ENCODE measurements at places on chromosomes 13 and 19.
A peak's percentile ranks its signal among the peaks of the same experiment; 100 is the strongest.

- DNase-seq, result no peak
These were observed 14.5 kb downstream of the IPO5 start for GRCh38 chr13:97967948-97968347.

DNA sequence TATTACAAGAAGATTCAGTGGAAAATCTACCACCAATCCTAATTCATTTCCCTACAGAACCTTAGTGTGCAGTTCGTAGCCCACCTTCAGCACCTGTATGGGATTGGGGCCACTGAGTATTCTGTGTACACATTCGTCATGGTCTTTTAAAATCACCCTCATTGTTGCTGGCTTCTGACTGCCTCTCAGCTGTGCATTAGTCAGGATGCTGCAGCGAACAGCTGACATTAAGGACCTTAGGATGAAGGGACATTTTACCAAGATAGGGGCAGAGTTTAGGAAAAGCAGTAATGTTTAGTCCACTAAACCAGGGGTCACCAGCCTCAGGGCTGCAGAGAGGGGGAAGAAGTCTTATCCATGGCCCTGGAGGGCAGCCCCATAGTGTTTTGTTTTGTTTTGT lies 176.5 kb downstream of the COL4A1 start:
- DNase-seq, result no peak

GRCh38 chr13:29674532-29674931 lies 79.0 kb upstream of the SLC7A1 start:
- no peak for DNase-seq

- DNase-seq, result no peak
These were observed 1305.2 kb upstream of the PCDH9 start for GRCh38 chr13:68535329-68535728.

DNA sequence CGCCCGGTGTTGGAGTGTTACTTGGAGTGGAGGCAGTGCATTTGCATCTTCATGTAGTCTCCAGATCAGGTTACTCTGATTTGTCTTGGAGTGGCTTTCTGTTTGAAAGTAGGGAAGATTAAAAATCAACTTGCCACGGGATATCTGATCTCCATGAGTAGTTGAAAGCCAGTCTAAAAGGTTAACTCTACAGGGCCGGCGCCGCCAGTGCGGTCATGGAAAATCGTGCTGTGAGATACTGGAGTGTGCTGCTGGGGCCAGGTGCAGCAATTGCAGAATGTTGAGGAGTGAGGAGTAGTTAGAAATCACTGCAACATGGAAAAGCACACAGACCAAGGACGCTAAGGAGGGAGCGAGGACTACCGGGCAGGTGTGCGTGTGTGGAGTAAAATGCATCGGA lies 175.0 kb downstream of the STK24 start:
- DNase-seq, result no peak

DNA sequence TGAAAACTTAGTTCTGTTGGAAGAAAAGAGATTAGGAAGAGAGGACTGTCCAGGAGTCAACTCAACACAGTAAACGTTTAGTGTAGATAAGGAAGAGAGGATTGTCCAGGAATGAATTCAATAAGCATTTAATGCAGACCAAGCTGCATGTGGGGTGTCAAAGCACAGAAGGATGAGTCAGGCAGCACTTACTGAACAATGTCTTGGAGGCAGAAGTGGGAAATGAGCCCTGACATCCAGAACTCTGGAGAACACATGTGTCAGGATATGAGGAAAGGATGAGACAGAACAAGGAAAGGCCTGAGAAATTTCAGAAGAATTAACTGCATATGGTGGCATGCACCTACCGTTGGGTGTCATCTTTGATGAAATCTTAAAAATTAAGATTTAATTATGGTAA lies 429.2 kb upstream of the HTR2A start:
- no peak for DNase-seq

GRCh38 chr13:59793107-59793506 lies 370.6 kb downstream of the DIAPH3 start:
- DNase-seq, result no peak

DNA sequence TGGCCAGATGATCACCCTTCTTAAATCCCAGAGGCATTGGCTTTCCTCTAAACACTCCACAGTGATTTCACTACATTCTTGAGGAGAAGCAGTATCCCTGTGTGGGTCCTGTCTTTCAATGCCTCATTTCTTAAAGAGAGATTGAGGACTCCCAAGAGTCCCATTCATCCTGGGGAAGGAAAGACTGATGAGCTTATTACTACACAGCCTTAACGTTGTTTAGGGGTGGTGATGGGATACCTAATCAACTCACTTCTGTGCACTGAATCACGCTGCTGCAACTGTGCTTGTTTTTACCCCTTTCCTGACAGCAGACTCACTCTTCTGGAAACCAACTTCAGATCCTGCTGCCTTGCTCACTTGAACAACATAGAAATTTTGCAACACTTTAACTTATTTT lies 203.1 kb downstream of the RGCC start:
- no peak for DNase-seq

GRCh38 chr13:101529422-101529821 lies 76.9 kb downstream of the ITGBL1 start:
- DNase-seq, result no peak

DNA sequence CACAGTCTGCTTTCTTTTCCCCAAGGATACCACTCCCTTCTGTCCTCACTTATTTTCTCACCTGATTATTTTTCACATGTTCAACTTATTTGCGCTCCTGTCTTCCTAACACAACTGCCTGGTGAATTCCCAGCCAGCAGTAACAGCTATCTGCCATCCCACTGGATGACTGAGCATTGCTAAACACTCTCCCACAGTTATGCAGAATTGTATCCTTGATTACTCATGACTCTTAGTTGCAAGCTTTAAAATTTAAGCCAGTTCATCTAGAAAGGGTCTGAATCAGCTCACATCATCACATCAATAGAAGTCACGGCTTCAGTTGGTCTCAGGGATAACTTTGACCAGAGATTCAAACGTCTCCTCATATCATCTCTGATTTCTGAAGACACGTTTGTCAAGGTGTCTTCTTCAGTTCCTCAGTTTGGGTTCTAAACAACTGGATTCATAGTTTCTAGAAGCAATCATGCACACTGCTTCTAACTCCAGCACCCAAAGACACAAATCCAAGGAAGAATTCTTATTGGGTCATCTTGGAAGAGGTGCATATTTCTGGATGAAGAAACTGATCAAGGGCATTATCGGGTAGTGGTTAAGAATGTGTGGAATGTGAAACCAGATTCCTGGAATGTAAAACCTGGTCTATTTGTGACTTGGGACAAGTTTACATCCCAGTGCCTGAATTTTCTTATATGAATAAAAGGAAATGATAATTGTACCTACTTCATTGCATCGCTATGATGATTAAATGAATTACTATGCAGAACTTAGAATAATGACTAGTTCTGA lies 13.9 kb upstream of the DACH1 start:
- no peak for DNase-seq

- no peak for DNase-seq
These were observed 2.2 kb downstream of the ZNF576 start for GRCh38 chr19:43598445-43599240.

GRCh38 chr19:58474291-58474996 lies 1.7 kb upstream of the ZNF446 start:
- no peak for DNase-seq

DNA sequence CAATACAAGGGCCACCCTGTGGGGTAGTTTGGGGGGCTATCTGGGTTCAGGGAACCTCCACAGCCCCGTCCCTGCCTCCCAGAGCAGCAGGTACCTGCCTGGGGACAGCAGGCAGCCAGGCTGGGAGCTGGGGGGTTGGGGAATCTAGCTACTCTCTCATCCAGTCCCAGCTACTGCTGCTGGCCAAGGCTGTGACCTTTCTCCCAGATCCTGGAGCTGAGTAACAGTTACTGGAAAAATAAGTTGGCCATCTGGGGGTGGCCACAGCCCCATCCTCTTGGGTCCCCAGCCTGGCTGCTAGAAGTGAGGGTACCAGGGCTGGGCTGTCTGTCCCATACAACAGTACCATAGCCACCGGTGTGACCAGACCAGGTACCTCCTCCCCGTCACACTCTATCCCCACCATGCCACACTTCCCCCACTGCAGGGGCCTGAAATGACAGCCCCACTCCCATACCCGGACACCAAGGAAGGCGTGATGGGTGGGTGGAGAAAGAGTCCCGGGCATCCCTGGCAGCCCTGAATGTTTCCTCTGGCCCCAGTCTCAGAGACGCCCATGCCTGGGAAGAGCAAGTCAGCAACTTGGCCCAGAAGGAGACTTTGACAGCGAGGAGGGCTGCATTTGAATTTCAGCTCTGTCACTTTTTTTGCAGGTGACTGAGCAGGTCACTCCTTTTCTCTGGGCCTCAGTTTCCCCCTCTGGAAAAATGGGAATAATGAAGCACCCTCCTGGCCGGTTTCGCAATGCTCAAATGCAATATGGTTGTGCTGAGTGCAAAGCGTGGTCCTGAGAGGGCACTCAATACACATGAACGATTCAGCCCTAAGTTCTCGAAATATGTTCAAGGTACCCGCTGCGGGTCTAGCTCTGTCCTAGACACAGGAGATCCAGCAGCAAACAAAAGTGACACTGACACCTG lies 30.7 kb upstream of the NFIC start:
- DNase-seq, result no peak

GRCh38 chr19:10260141-10260584 lies 8.1 kb downstream of the MRPL4 start:
- peak; percentile 69 for DNase-seq

DNA sequence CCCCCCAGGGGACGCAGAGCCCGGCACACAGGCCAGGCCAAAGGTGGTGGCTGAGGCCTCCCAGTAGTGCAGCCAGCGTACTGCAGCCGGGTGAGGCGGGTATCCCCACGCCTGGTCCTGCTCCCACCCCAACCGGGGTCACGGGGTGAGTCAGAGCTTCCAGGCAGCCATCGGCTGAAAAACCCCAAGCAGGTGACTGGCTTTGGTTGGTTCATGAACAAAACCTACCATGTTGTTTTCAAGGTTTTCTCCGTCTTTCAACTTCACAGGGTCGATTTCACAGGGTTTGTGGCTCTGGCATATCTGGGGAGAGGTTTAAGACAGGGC lies 42.1 kb upstream of the C13orf46 start:
- no peak for DNase-seq

GRCh38 chr19:7636691-7637373 lies at the start of gene STXBP2:
TSS of gene STXBP2 (plus strand) at chr19:7637110. CDS start at chr19:7637150, 40 bp downstream.
- DNase-seq, result peak; percentile 95

- no peak for DNase-seq
These were observed 465.0 kb downstream of the TDRD3 start for GRCh38 chr13:60862036-60862435.

DNA sequence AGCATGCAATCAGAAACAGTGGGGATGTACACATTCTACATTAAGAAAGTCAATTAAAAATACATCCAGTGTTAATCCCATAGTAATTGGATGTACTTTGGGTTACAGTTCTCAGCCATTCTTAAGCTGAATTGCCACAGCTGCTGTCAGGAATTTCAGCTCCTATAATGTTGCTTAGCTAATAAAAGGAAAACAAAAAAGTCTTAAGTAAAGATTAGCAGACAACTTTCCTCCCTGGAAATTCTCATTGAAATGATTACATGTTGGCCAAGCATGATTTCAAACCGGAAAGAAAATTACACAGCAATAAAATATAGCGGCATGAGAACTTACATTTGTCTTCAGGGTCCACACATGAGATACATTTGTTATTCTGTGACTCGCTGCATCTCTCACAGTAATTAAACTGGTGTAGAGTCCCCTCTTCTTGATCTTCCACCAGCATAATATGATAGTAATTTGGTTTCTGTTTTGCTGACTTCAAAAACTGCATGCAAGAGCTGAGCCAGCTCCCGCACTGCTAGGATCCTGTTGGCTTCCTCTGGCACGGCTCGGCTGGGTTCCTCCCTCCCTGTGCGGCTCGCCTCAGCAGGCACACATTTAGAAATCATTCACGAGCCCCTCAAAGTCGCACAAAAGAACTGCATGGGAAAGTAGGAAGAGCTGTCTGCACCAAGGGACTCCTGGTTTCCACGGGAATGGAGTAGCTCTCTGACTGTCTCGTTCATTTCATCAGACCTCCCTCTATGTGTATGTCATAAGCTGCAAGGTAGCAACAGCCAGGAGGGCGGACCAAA lies at the start of gene HTR2A:
Gene HTR2A, minus strand, starts transcription at position 713 of the 797 bp plus-strand sequence. CDS start 1,147 bp downstream, outside the sequence.
- no peak for DNase-seq

DNA sequence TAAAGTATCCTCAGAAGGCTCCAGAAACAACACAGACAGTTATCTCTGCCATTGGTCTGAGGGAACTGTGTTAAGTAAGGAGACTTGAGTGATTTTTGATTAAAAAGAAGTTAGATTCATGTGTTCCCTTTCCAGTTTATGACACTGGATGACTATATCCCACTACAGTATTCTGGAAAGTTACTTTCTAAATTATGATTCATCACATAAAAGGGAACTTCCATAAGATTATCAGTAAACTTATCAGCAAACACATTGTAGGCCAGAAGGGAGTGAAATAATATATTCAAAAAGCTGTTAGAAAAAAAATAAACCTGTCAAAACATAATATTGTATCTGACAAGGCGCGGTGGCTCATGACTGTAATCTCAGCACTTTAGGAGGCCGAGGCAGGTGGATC lies 700.0 kb downstream of the SLITRK6 start:
- no peak for DNase-seq

GRCh38 chr13:51772781-51773180 lies 31.2 kb downstream of the DHRS12 start:
- no peak for DNase-seq

- peak; percentile 9 for DNase-seq
These were observed 59.6 kb downstream of the MYO9B start for GRCh38 chr19:17135001-17135853.

DNA sequence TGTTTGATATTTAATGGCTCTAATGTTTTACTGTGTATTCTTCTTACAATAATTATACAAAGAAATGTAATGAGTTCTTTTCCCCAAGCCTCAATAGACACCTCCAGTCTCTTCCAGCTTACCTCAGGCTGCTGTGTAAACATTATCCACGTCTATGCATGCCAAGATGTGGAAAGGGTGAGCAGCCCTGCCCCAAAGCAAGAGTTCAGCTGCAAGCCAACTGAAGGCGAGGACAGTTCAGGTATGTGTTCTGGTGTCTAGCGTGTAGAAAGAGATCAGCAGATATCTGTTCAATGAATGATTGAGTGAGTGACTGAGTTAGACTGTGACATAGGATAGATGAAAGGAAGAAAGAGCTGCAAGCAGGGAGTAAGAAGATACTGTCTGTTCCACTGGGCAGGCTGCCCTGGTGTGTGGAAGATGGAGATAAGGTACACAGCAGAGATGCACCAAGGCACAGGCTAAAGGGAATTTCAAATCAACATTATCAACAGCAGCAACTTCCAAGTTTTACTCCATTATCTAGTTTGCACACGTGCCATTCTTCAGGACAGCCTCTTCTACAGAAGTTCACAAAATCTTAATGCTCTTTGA lies 66.0 kb downstream of the LATS2 start:
- no peak for DNase-seq

All from CD4-positive, alpha-beta T cell treated with Interleukin-15 for 4 hours (primary cell).